GM06990 (cell line): ENCODE measurements at places on chromosomes 6 and 20.

GRCh38 chr6:1088492-1089001 is 223.4 kb upstream of the FOXQ1 start:
- no peak for DNase-seq

GRCh38 chr6:125931733-125932450 is 24.7 kb upstream of the HINT3 start:
- DNase-seq = peak; percentile 43

- DNase-seq = no peak
Observed at GRCh38 chr6:16249971-16250370, 11.6 kb downstream of the GMPR start.

GRCh38 chr6:54084231-54084630 is 27.0 kb upstream of the MLIP start:
- DNase-seq = no peak

GRCh38 chr6:152351110-152351509 is 286.1 kb downstream of the SYNE1 start:
- no peak for DNase-seq
